A673 (cell line): ENCODE measurements at places on chromosomes 3 and 15.

DNA sequence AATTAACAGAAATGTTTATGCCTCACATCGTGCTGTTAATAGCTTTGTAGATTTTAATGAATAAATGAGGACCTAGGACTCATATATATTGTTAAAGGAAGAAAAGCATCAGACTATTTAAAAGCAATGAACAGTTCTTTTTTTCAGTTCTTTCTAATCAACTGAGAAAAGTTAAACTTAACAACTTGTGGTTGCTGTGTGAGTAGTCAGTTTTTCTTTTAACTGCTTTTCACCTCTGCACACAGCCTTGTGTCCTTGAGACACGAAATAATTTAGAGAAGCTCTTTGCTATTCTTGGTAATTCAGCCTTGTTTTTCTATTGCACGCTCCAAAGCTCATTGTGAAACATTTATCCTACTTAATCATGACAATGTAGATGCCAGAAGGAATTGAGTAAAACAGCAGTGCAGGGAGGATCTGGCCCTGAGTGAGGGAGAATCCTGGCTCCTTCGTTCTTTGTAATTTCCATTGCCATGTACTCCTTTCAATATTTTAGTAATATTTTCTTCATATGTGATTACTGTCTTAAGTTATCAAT is 499.0 kb downstream of the PYDC2 start:
- DNase-seq, result no peak

GRCh38 chr3:25588441-25589103 is 76.1 kb downstream of the TOP2B start:
- DNase-seq, result no peak

- DNase-seq, result no peak
These were observed 1.6 kb upstream of the SIAH2 start for GRCh38 chr3:150764566-150764965.

GRCh38 chr15:33116198-33116597 is 78.3 kb downstream of the FMN1 start:
- DNase-seq, result peak; percentile 35

DNA sequence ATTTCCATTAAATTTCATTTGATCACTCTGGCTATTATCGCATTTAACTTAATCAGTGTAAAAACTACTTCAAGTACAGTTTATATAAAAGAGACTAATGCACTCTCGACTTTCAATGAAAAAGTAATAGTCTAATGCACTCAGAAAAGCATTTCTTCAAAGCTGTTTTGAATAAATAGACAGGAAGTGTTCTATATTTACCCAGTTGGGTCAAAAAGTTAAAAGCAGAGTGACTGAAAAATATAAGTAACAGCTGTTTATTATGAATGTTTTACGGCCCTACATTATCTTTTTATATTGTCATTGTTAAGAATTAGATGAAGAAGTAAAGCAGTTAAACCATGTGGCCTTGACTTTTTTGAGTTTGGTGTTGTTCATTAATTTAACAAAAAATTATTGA is 391.8 kb downstream of the ZPLD1 start:
- no peak for DNase-seq
